ENCODE measurements at places on chromosomes 6 and 20.

DNA sequence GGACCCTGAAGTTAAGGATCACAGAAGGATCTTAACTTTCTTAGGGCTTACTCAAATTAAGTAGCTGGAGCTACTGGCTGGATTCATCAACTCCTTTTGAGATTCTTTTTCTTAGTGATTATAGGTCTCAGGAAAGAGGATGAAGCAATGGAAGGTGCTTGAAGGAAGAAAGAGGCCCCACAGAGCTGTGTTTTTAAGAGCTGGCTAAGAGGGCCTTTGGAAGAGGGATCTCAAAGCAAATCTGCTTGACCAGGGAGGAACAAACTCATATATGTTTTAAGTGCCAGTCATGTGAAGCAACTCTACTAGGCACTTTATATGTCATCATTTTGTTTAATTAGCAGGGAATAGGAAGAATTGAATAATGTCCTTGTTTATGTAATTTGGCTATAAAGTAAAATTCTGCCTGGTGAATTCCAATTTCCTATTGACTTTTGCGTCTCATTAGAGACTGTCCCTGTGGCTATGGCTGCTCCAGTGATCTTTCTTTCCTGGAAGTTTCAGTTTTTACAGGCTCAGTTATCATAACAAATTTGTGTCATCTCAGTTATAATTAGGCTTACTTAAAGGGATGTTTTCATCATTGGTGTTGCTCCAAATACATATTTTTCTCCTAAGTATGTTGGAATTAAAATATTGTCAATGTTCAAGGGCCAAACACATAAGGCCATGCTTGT lies 222.8 kb upstream of the CITED2 start:
- no peak for DNase-seq

GRCh38 chr6:16909658-16910360 lies 148.5 kb upstream of the ATXN1 start:
- no peak for DNase-seq

GRCh38 chr6:35786810-35787209 lies 6.0 kb downstream of the CLPSL1 start:
- DNase-seq: no peak

- DNase-seq: no peak
These were observed 96.2 kb downstream of the TTLL2 start for GRCh38 chr6:167420858-167421766.

DNA sequence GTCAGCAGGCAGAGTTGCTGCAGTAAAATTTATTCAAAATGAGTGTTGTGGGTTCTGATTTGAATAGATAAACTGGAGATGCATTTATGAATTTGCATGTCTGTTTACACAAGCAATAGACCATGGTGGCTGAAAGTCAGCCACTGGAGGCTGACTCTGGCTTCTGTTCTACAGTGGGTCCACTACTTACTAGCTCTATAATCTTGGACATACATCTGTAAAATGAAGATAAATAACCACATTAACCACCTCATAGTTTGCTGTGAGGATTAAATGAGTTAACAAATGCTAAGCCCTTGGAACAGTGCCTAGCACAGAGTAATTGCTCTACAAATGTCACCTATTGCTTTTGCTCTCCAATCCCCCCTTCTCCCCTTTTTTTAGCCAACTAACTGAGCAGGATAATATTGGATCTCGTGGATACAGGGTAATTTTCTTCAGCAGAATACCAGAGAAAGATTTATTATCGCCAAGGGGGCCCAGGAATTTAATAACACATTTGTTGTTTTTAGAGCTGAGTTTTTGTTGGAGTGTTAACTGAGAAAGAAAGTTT lies 1.4 kb upstream of the PM20D2 start:
- no peak for DNase-seq

DNA sequence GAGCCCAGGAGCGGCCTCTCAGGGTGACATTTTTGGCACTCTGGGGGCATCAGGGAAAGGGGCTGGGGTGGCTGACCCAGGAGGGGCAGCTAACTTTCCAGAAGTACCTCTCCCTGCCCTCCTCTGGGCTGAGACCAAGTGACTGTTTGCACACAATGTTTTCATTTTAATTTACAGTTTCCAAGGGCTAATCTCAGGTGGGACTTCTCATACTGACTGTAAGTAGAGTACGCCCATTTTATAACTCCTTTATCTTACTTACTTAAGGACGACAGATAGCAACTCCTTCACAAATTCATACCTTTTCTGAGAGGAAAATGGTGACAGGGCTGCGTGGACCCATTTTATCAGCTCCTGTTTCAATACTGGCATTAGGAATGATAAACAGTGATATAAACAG lies 172.9 kb upstream of the EXOC2 start:
- no peak for DNase-seq

DNA sequence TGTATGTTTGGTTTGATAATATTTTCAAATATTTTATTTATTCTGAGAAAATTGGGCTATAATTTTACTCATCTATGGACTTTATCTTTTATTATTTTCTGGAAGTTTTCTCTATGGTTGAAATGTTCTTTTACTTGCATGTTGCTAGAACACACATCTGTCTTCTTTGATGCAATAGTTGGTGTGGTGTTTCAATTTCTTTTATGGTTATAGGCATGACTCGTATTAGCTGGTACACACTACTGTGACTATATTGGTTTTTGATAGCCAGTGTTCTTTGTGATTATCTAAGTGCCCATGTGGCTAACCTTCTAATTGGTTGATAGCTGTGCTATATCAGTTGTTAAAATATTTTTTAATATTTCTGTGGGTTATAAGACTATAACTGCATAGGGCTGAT lies 1343.3 kb upstream of the GJE1 start:
- no peak for DNase-seq

- DNase-seq: no peak
These were observed 139.0 kb downstream of the PXDC1 start for GRCh38 chr6:3612341-3613041.

DNA sequence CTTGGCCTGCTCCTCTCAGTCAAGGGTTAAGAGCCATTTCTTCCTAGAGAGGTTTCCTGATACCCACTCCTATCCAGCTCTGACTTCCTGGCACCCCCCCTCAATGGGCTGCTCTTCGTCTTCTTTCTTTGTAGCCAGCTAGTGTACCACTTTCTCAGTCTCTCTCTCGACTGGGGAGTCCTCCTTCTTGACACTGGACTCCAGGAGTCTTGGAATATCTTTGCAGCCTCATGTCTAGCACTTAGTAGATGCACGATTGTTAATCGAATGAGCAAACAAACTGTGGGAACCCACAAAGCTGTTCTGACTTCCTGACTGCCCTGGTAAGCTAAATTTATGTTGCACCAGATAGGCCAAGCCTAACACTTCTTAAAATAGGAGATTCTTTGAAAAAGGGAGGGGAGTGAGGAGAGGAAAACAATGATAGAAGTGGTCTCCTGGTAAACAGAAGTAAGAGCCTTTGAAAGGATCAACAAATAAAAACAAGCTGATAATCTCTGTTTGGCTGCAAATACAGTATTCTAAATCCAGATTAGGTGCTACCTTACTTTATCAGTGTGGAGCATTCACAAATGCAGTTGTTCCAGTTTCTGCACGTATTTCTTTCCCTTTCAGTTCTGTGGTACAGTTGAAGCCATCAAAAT lies 160.1 kb upstream of the CITED2 start:
- no peak for DNase-seq

DNA sequence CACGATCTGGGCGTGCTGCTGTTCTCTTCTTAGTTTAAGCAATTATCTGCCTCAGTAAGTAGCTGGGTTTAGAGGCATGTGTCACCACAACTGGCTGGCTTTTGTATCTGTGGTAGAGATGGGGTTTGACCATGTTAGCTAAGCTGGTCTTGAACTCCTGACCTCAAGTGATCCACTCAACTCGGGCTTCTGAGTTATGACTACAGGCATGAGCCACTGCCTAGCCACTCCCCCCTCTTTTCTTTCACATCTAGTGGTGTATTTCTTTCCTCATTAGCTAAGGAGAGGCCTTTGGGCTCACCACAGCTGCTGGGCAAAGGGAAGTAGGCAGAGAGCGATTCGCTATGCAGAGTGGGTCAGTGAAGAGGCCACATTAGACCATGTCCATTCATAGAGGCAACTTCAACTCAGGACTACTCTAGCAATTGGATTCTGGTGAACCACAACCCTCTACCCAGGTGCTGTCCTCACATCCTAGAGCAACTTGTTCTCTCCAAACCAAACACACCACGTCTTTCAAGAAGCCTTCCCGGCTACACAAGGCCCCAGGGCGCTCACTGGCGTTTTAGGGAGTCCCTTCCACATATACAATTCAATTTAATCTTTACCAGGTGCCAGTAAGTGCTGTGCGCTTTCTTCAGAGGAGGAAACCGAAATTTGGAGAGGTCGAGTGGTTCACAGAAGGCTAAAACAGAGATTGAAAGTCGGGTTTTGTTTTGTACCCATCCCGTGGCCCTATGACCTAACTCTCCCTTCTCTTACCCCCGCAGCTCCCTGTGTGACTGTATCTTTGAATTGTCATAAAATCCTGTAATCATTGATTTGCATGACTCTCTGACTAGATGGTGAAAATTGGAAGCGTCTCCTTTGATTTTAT lies 26.5 kb upstream of the GFOD1 start:
- DNase-seq: no peak

- no peak for DNase-seq
These were observed 276.3 kb upstream of the AGPAT4 start for GRCh38 chr6:161549977-161550655.

DNA sequence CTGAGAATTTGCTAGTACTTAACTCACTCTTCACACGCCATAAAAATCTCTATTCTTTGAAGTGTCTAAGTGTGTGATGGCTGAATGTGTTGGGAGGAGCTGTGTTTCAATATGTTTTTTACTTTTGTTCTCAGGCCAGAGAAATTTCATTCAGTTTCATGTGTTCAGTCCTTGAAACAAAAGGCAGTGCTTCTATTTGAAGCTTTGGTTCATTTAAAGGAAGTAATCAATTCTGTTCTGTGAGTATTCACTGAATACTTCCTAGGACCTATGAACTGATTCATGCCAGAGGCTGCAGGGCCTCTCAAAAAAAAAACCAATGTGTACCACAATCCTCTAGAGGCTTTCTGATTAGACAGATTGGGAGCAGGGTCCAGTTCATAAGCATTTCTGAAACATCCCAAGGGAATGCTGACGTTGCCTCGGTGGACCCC lies 12.4 kb upstream of the F13A1 start:
- no peak for DNase-seq

DNA sequence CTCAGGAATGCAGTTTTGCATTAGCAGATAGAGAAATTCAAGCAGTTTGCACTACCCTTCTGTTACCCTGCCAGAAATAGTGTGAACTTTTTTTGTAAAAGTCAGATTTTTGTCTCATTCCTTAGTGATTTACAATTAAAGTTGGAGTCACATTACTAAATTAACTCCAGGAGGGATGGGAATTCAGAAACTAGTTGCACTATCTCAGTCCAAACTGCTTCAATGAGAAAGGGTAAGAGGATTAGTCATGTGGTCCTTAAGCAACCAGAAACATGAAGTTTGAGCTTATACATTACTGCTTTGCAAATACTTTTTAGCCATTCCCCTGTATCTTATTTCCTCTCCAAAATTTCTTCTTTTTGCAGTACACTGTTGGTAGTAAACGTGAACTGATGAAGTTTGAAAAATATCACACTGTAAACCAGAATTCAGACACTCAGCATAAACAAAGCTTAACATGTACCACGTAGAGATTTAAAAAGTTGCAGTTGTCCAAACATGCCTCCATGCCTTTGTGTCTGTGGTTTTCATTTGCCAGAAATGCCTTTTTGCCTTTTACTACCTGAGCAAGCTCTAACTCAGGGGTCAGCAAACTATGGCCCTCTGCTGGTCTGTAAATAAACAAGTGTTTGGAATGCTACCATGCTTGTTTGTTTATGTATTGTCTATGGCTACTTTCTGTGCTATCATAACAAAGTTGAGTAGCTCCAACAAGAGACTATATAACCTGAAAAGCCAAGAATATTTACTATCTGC lies 49.7 kb downstream of the TP53INP2 start:
- no peak for DNase-seq

DNA sequence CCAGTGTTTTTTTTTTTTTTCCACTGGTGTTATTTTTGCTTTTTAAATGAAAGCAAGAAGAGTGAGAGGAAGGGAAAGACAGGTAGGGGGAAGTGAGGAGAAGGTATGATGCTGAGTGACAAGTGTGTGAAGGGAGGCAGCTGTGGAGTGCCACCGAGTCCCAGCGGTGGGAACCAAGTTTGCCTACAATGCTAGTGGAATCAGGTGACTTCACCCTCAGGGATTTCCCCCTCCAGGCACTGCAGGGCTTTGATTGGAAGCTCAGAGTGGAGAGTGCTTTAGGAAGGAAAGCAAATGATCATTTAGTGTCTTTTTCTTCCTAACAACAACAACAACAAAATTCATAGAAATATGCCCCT lies 120.5 kb upstream of the ENPP5 start:
- no peak for DNase-seq

GRCh38 chr20:25984933-25985332 lies 288.3 kb upstream of the ZNF337 start:
- DNase-seq: peak; percentile 47

Data from stimulated activated CD4-positive, alpha-beta T cell treated with anti-CD3 and anti-CD28 coated beads, Interleukin-12 subunit alpha, Interleukin-12 subunit beta, amount 100 ng/mL, for 4 hours (primary cell).